ENCODE measurements at places on chromosomes 4 and X.
A peak's percentile ranks its signal among the peaks of the same experiment; 100 is the strongest.

GRCh38 chr4:96352051-96352517 is 512.2 kb downstream of the PDHA2 start:
- no peak for DNase-seq

- DNase-seq = peak; percentile 33
These were observed 44.8 kb downstream of the RPS6KA3 start for GRCh38 chrX:20221902-20222301.

- no peak for DNase-seq
These were observed 48.0 kb downstream of the MRPL1 start for GRCh38 chr4:77910676-77911075.

GRCh38 chr4:118816538-118817177 is 19.3 kb downstream of the SEC24D start:
- peak; percentile 73 for DNase-seq

GRCh38 chr4:172393220-172393619 is 580.0 kb downstream of the GALNTL6 start:
- DNase-seq = no peak

DNA sequence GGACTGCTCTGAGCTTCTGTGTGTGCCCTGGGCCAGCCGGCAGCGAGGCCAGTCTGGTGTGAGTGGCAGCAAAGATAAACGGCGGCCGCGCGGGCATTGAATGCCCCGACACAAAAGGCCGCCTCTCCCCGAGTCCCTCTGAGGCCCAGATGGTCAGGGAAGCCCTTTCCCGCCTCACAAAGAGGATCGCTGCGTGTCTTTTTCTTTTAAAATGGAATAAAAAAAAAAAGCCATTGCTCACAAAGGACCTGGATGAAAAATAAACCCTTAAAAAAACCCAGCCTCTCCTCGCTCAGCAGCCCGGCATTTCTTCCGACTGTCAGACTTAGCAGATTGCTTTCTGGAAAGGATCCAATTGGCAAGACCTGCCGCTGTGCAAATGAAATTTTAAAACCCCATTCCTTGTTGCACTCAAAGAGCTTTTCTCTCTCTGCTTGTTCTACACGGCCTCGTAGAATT is 578.7 kb downstream of the BCOR start:
- peak; percentile 0 for DNase-seq

GRCh38 chrX:21855937-21856415 is at the start of gene YY2:
TSS of gene YY2 (plus strand) at chrX:21855987. CDS start at chrX:21856485, 498 bp downstream.
- DNase-seq = no peak

- no peak for DNase-seq
These were observed 86.5 kb downstream of the DRD5 start for GRCh38 chr4:9867751-9868425.

GRCh38 chrX:13669246-13669737 is 16.4 kb downstream of the TCEANC start:
- peak; percentile 95 for DNase-seq

- no peak for DNase-seq
These were observed 116.1 kb upstream of the ZNF827 start for GRCh38 chr4:146054676-146055075.

GRCh38 chr4:742742-743311 is 37.2 kb downstream of the PCGF3 start:
- peak; percentile 60 for DNase-seq

DNA sequence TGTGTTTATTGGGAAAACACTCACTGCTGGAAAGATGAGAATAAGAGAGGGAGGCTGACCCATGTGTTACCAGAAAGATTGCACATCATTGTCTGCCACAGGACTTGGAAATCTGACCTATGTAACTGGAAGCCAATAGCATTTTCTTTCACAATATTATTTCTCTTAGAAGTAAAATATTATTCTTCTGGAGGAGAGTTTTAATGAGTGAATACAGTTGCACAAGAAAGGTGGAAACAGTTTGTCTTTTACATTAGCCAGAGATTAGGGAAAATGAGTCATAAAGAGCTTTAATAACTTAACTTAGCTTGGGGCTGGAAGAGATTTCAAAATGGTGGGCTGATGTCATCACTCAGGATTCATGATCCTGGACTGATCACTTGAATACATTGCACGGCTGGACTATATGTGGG is 31.5 kb upstream of the LNX1 start:
- DNase-seq = peak; percentile 71

DNA sequence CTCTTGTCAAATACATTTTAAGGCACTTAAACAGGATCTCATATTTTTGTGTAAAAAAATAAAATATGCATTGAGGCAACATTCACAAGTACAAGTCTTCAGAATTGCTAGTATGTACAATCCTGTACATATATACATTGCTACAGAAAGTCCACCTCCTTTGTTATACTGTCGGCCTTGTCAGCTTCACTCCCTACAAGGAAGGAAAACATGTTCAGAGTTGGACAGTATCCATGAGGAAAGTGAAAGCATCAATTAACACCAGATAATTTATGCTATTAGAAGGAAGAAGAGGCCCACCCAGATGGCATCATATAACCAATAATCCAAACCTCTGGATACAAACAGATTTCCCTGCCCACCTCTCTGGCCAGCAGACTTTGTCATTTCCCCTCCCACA is 42.0 kb downstream of the REELD1 start:
- DNase-seq = no peak

GRCh38 chr4:119315036-119315435 is 6.9 kb downstream of the FABP2 start:
- peak; percentile 70 for DNase-seq

DNA sequence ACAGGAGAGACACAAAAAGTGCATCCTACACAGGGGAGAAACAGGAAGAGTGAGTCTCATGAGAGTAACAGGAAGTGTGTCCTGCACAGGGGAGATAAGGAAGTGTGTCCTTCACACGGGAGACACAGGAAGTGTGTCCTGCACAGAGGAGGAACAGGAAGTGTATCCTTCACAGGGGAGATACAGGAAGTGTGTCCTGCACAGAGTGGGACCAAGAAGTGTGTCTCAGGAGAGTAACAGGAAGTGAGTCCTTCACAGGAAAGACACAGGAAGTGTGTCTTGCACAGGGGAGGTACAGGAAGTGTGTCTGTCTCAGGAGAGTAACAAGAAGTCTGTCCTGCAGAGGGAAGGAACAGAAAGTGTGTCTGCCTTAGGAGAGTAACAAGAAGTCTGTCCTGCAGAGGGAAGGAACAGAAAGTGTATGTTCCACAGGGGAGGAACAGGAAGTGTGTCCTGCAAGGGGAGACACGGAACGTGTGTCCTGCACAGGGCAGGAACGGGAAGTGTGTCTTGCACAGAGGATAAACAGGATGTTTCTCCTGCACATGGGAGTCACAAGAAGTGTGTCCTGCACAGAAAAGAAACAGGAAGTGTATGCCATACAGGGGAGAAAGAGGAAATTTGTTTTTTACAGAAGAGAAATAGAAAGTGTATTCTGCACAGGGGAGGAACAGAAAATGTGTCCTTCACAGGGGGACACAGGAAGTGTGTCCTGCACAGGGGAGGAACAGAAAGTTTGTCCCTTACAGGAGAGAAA is 102.0 kb downstream of the ARSF start:
- no peak for DNase-seq

- DNase-seq = no peak
These were observed 99.6 kb downstream of the UGT8 start for GRCh38 chr4:114698231-114698630.

DNA sequence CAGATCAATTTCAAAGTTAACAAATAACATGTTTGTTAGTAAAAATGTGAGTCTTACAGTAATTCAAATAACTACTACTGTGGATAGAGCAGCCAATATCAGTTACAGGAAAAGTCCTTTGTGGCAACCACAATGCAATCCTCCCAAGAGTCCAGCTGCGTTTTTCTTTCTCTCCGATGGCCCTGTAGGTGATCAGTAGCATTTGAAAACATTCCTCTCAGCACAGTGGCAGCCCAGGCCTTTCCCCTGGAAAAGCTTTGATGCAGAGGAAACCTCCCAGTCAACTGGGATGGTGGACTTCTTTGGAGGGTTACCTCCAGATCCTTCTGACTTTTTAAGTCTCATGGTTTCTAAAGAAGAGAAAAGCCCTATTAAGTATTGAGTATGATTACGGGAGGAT is 18.0 kb upstream of the PDZD4 start:
- DNase-seq = no peak
